ENCODE measurements at places on chromosomes 1 and 21.

GRCh38 chr1:222713091-222713961 is 962 bp downstream of the BROX start:
- peak; percentile 90 for DNase-seq

GRCh38 chr1:33454646-33455282 is 17.7 kb upstream of the ZSCAN20 start:
- DNase-seq, result no peak

DNA sequence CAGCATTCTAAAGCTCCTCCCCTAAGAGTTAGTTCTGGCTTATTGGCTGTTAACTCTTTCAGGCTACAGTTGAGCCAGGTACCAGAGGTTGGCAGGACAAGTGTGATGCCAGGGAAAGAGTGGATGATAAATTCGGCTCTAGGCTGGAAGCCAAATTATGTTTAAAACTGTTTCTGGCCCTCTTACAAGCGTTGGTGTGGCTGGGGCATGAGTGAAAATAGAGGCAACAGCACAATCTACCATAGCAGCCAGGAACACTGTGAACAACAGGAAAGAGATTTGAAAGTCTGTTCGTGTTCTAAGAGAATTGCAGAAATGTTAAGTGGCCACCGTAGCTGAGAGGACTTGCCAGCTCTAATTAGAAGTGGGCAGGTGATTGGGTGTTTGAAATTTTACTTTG is 84.2 kb downstream of the CDC7 start:
- no peak for DNase-seq

GRCh38 chr21:31397515-31397926 is 53.5 kb upstream of the TIAM1 start:
- no peak for DNase-seq

- DNase-seq, result no peak
Measured at GRCh38 chr1:2232916-2233438, 4.9 kb downstream of the SKI start.

Measured in HCT116 (cell line).